GM06990 (cell line): ENCODE measurements at places on chromosomes 7 and 10.

DNA sequence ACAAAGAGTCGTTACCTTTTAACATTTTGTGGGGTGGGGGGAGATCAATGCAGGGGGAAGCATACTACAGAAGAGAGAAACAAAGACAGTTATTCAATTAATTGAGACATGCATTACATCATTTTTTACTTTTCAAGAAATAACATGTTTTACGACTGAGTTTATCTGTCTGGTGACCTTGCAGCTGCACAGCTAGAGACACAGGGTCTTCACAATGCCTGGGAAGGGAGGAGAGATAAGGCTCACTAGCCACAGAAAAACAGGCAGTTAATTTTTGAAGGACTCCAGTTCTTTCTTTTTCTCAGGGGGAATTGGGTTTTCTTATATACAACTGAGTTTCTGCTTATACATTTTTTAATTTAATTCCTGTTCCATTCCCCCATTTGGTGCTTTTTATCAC, 30.1 kb downstream of the ZPBP start:
- no peak for DNase-seq

DNA sequence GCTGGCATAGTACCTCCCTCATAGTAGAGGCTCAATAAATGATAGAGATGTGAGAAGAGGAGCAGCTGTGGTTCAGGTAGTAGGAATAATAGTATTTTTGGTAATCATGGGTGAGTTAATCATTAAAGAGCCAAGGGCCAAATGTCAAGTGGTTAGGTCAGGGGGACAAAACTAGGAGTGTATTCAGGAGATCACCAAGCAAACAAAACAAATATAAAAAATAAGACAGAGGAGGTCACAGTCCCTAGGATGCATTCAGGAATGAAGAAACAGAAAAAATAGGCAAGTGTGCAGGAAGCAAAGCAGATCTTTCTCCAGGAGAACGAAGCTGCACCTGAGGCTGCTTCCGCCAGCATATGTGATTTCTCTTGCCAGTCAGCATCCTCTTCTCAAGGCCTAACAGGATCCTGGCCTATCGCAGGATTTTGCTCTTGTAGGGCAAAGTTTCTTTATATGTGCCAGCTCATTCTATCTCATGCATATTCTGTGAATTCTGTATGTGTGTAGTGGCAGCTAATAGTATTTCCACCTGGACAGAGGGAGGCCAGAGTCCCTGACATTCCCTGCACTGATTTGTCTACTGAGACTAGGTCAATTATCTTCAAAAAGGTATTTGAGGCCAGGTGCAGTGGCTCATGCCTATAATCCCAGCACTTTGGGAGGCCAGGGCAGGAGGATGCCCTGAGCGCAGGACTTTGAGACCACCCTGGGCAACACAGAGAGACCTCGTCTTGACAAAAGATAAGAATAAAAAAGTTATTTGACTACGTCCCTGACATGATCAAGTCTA, 82.7 kb downstream of the AKR1D1 start:
- no peak for DNase-seq

- DNase-seq: no peak
Measured at GRCh38 chr7:81062755-81063154, 143.9 kb upstream of the SEMA3C start.

DNA sequence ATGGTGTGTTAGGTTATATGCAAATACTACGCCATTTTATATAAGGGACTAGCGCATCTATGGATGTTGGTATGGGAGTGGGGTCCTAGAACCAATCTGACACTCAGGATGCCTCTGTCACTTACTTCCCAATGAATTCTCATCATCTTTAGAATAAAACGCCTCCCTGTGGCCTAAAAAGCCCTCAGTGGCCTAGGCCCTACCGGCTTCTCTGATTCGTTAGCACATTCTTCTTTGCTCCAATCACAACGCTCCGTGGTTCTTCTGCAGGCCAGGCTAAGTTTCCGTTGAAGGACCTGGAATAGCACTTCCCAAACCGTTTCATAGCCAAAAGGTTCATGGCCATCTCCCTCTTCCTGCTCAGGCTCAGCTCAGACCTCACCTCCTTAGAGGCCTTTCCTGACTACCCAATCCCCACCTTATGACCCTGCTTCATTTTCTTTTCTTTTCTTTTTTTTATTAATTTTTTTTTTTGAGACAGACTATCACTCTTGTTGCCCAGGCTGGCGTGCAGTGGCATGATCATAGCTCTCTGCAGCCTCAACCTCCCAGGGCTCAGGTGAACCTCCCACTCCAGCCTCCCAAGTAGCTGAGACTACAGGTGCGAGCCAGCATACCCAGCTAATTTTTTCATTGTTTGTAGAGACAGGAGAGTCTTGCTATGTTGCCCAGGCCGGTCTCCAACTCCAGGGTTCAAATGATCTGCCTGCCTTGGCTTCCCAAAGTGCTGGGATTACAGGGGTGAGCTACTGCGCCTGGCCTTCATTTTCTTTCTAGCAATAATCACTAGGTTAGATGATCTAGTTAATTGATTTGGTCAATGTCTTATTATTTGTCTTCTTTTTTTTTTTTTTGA, 24.5 kb upstream of the YWHAG start:
- DNase-seq: no peak

DNA sequence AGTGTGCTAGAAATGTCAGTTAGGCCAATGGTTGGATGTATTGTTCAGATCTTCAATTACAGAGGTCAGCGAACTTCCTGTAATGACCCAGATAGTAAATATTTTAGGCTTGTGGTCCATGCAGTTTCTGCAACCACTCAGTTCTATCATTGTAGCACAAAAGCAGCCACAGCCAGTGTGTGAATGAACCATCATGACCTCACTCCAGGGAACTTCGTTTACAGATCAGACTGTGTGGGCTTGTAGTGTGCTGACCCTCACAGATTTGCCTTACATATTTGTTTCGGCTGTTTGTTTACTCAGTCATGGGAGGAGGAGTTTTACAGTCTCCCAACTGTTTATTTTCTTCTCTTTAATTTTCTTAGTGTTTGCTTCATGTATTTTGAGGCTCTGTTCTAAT, 55.4 kb downstream of the LANCL2 start:
- no peak for DNase-seq

GRCh38 chr10:13991353-13991752, 339.4 kb downstream of the FRMD4A start:
- no peak for DNase-seq

DNA sequence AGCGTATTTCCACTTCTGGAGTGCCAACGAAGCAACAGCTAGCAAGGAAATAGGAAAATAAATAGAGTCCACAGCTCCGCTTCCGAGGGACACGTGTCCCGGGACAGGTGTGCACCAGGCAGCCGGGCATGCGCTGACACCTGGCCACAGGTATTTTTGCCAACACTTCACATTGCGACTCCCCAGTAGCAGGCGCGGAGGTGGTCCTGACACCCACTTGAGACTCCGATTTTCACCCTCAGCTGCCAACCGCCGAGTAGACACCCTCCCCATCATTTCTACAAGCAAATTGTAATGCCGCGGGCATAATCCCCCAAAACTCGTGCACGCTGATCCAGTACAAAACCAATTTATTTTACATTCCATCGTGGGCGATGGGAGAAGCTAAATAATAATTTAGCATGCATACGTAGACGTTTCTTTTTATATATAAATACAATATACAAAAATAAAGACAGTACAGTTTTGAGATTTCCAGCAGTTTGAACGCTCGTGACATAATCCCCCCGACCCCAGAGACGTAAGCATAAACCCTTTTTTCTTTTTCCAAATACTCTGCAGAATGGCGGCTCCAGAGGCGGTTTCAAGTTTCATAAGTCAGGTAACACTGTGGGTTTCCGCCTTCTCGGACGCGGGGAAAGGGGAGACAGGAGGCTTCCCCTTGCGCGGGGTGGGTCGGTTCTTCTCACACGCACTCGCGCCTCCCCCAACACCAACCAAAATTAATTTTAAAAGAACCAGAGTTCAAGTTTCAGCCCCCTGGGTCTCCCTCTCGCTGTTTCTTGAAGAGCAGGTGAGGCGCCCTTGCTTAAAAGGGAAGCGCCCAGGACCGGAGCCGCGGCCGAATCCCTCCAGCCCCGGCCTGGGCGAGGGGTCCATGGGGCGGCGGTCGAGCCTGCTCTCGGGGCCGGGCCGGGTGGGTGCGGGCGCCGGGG, 5.7 kb downstream of the MNX1 start:
- DNase-seq: no peak

DNA sequence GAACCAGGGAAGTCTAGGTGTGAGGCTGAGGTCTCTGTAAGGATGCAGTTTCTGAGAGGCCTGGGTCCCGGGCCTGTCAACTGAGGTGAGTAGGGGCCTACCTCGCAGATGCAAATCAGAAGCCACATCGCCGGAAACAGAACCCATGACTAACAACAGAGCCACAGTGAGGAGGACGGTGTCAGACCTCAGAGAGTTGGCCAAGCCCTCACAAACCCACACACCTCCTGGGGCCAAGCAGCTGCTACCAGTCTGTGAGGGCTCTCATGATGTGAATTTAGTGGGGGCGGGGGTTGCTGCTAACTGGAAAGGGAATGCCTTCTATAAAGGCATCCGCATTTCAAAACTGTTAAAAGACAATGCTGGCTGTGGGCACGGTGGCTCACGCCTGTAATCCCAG, 103.0 kb downstream of the COBL start:
- no peak for DNase-seq

DNA sequence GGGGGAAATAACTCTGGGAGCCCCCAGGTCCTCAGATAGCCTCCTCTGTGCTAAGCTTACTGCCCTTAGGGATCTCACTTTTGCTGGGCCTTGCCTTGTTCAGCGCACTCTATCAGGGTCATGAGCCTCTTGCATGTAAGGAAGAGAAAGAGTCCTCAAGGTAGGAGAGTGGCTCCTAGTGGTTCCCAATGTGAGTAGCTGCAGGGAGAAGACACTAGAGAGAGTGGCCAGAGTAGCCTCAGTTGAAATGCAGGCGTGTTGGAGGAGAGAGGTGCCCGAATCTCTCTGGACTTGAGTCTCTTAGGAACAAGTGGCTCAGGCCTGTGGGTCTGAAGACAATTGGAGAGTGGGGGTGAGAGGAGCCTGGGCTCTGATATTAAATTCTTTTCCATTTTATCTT, 94.3 kb upstream of the SORCS3 start:
- DNase-seq: no peak
